ENCODE measurements at places on chromosomes 1 and 21.
A peak's percentile ranks its signal among the peaks of the same experiment; 100 is the strongest.

- no peak for DNase-seq
Observed at GRCh38 chr1:20301463-20302107, 10.9 kb downstream of the VWA5B1 start.

- no peak for DNase-seq
Observed at GRCh38 chr1:60367532-60367931, 294.0 kb upstream of the C1orf87 start.

DNA sequence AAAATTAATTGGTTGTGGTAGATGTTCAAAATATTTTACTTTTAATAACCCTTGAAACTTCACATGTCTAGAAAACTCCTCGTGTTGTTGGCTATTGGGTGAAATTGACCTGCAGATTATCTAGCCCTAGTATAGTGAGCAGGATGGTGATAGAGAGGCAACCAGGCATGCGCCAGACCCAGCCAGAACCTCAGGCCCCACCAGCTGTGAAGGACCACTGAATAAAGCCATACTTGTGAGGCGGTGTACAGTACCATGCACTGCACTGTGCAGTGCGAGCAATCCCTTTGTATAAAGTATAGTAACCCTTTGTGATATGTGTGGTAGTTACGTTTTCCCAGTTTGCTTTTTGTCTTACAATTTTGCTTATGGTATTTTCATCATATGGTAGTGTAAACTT lies 8.5 kb downstream of the TTF2 start:
- no peak for DNase-seq

DNA sequence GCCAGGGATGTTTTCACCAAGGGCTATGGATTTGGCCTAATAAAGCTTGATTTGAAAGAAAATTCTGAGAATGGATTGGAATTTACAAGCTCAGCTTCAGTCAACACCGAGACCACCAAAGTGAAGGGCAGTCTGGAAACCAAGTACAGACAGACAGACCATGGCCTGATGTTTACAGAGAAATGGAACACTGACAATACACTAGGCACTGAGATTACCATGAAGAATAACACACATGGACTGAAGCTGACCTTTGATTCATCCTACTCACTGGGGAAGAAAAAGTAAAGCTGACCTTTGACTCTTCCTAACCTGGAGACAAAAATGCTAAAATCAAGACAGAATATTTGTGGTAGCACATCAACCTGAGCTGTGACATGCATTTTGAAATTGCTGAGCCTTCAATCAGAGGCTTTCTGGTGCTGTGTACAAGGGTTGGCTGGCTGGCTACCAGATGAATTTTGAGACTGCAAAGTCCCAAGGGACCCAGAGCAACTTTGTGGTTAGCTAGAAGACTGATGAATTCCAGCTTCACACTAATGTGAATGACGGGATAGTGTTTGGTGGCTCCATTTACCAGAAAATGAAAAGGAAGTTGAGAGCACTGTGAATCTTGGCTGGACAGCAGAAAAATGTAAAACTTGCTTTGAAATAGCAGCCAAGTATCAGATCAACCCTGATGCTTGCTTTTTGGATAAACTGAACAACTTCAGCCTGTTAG lies 190.4 kb upstream of the KCTD3 start:
- DNase-seq, result peak; percentile 97

DNA sequence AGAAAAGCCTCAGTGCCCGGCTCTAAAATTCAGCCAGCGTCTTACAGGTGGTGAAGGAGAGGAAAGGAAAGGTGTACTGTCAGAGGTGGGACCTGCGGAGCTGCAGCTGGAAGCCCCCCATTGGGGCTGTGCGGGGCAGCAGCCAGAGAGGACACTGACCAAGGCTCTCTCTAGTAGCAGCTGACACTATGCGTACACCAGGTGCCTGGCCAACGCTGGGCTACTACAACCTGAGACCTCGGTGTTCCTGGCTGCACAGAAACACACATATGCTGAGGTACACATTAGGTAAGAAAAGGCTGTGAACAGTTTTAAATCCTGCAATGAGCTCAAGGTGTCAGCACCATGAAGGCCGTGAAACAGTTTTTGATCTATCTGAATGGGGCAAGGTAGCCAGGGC lies 55.5 kb upstream of the EDN2 start:
- no peak for DNase-seq

GRCh38 chr1:58881471-58881994 lies 97.7 kb upstream of the JUN start:
- DNase-seq, result peak; percentile 31

DNA sequence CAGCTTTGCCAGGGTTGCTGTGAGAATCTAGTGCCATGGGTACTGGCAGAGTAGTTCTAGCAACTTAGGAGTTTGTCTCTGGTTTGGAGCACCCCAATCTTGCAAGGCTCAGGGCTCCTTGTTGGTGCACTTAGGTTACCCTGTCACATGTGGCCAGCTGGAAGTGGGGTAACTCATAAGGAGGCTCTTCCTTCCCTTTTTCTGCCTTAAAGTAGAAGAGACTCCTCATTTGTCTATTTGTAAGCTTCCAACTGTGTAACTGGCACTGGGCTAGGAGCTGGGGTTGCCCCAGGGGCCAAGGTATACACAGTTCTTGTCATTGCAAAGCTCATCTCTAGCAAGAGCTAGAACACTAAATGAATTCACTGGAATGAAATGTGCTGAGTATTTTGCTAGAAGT lies 10.6 kb downstream of the MROH7 start:
- no peak for DNase-seq
